ENCODE measurements at places on chromosomes 1 and 21.

DNA sequence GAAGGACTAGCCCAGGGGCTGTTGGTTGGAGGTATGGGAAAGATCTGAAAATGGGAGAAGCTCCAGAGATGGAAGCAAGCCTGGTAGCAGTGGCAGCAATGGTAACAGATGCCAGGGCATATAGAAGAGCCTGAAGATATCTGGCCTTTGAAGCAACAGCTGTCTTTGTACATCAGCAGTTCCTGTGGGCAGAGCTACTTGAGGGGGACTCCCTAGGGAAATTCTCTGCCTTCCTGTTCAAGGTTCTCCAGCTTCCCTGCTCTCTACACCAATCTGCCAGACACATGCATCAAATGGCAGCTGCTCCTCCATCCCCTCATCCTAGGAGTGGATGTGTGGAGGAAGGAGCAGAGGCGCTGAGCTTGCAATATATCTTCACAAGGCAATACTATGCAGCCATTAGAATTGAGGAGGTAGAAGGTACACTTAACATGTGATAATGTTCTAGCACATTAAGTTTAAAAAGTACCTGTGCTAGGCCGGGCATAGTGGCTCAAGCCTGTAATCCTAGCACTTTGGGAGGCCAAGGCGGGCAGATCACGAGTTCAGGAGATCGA is 2.2 kb downstream of the TMEM35B start:
- peak; percentile 13 for DNase-seq
- H3K27ac ChIP-seq = no peak overlapping the region
- no peak overlapping the region for H3K4me3 ChIP-seq
- peaks cover 9% of the 10 kb centered on the region for H3K4me1 ChIP-seq

- peak overlapping the region; percentile 78 for H3K27ac ChIP-seq
- H3K27me3 ChIP-seq = no peaks in the 10 kb centered on the region
- H3K4me3 ChIP-seq = no peak overlapping the region
- peaks cover 6% of the 10 kb centered on the region for H3K36me3 ChIP-seq
- DNase-seq = peak; percentile 97
Observed at GRCh38 chr1:19450811-19451515, 34.4 kb downstream of the CAPZB start.

GRCh38 chr1:11749996-11750395 is 12.0 kb upstream of the C1orf167 start:
- peaks cover 4% of the 10 kb centered on the region for H3K4me1 ChIP-seq
- H3K27ac ChIP-seq = no peak overlapping the region
- H3K36me3 ChIP-seq = peaks cover 54% of the 10 kb centered on the region
- H3K27me3 ChIP-seq = peaks cover 13% of the 10 kb centered on the region
- no peak for DNase-seq

- H3K27ac ChIP-seq = no peak overlapping the region
- H3K36me3 ChIP-seq = no peaks in the 10 kb centered on the region
- no peaks in the 10 kb centered on the region for H3K4me1 ChIP-seq
- DNase-seq = peak; percentile 39
Observed at GRCh38 chr1:93061895-93062792, 16.9 kb upstream of the MTF2 start.

DNA sequence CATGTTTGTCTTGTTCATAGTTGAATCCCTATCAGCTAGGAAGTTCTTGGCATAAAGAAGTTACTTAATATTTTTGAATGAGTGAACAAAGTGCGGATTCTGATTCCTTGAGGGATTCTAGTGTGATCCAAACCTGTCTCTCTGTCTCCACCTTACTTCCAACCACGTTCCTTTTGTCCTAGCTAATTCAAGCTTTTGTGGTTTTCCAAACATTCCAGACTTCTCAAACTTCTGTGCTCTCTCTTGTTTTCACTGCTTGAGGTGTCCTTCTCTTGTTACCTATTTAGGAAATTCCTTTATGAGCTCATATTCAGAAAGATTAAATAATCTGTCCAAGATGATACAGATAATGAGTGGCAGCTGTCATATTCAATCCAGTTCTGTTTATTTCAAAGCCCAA is 353.2 kb downstream of the PTBP2 start:
- no peak overlapping the region for H3K4me3 ChIP-seq
- no peak for DNase-seq
- peaks cover 14% of the 10 kb centered on the region for H3K36me3 ChIP-seq
- no peaks in the 10 kb centered on the region for H3K27me3 ChIP-seq
- H3K27ac ChIP-seq = no peak overlapping the region
- no peaks in the 10 kb centered on the region for H3K4me1 ChIP-seq

GRCh38 chr1:56550138-56550858 is 29.1 kb downstream of the PLPP3 start:
- H3K27me3 ChIP-seq = no peaks in the 10 kb centered on the region
- no peaks in the 10 kb centered on the region for H3K36me3 ChIP-seq
- H3K4me1 ChIP-seq = no peaks in the 10 kb centered on the region
- H3K27ac ChIP-seq = no peak overlapping the region
- no peak overlapping the region for H3K4me3 ChIP-seq

- DNase-seq = peak; percentile 8
- H3K4me1 ChIP-seq = peaks cover 10% of the 10 kb centered on the region
- no peaks in the 10 kb centered on the region for H3K36me3 ChIP-seq
- no peak overlapping the region for H3K27ac ChIP-seq
- H3K27me3 ChIP-seq = no peaks in the 10 kb centered on the region
Observed at GRCh38 chr1:116164150-116164549, 53.0 kb downstream of the MAB21L3 start.

DNA sequence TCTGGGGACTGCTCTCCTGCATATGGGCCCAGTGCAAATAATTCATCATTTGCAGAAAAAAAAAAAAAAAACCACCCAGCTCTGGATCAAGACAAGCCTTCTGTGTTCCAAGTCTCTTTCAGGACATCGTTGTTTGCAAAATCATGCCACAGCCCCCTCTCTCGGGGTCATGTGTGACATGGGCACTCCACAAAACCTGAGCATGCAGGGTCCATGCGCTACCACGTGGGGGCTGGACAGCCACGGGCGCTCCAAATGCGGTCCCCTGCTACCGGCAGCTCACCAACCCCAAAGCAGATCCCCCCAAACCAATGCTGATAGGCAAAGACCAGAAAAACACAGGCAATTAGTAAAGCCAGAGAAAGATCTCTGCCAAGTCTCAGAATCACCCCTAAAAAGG is 17.6 kb downstream of the NPHP4 start:
- peaks cover 19% of the 10 kb centered on the region for H3K36me3 ChIP-seq
- peaks cover 1% of the 10 kb centered on the region for H3K4me1 ChIP-seq
- no peak for DNase-seq
- no peaks in the 10 kb centered on the region for H3K27me3 ChIP-seq
- H3K27ac ChIP-seq = no peak overlapping the region

DNA sequence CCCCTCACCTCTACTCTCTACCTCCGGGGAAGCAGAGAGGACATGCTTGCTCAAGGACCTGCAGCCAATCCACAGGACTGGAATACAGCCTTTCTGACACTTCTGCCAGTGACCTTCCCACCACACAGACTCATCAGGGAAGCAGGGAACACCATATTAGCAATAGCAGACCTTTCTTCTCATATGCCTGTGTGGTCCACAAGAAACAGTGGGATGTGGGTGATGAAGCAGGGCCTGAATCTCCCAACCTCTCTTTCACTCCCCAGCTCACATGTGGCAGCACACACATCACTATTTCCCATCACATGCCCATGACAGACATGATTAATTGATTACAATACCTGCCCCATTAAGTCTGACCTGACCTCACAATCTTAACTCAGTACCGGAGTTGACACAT is 695.1 kb downstream of the MATN1 start:
- H3K4me1 ChIP-seq = peaks cover 1% of the 10 kb centered on the region
- DNase-seq = no peak
- H3K4me3 ChIP-seq = no peak overlapping the region
- H3K27ac ChIP-seq = no peak overlapping the region
- H3K27me3 ChIP-seq = peaks cover 3% of the 10 kb centered on the region

DNA sequence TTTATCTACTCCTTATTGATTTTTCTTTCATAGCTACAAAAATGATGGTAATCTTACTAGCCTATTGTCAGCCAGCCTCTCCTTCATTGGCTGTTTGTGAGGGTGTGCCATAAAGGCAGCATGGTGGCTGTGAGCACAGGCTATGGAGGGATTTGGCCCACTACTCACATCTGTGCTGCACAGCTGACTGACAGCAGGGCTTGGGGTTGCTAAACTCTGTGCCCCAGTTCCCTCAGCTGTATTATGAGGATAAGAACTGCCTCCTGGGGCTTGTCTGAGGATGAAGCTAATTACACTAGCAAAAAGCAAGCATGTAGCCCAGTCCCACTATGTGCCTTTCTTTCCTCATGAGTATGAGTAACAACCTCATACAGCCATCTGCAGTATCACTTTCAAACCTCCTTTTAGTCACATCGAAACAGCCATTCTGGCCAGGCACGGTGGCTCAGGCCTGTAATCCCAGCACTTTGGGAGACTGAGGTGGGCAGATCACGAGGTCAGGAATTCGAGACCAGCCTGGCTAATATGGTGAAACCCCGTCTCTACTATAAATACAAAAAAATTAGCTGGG is 66.2 kb downstream of the COQ8A start:
- no peak for DNase-seq
- no peak overlapping the region for H3K27ac ChIP-seq
- peaks cover 4% of the 10 kb centered on the region for H3K4me1 ChIP-seq
- H3K36me3 ChIP-seq = peaks cover 50% of the 10 kb centered on the region
- no peak overlapping the region for H3K4me3 ChIP-seq

- H3K36me3 ChIP-seq = no peaks in the 10 kb centered on the region
- H3K4me1 ChIP-seq = no peaks in the 10 kb centered on the region
- H3K27ac ChIP-seq = no peak overlapping the region
- no peak for DNase-seq
Observed at GRCh38 chr21:16337266-16337665, 607.5 kb downstream of the USP25 start.

DNA sequence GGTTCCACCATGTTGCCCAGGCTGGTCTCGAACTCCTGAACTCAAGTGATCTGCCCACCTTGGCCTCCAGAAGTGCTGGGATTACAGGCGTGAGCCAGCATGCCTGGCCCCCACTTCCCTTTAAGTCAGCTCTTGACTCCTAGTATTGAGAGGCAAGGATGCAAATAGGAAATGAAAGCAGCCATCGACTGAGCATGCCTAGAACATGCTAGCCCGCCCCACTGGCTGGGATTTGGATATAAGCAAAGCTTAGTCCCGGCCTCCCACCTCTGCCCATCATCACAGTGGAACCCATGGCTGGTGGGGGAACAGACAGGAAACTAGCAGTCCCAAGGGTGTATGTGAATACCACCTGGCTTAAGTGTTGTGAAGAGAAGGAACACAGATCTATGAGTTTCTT is 10.5 kb downstream of the C1orf167 start:
- peaks cover 16% of the 10 kb centered on the region for H3K27me3 ChIP-seq
- H3K36me3 ChIP-seq = no peaks in the 10 kb centered on the region
- no peaks in the 10 kb centered on the region for H3K4me1 ChIP-seq
- no peak overlapping the region for H3K27ac ChIP-seq
- H3K4me3 ChIP-seq = no peak overlapping the region

DNA sequence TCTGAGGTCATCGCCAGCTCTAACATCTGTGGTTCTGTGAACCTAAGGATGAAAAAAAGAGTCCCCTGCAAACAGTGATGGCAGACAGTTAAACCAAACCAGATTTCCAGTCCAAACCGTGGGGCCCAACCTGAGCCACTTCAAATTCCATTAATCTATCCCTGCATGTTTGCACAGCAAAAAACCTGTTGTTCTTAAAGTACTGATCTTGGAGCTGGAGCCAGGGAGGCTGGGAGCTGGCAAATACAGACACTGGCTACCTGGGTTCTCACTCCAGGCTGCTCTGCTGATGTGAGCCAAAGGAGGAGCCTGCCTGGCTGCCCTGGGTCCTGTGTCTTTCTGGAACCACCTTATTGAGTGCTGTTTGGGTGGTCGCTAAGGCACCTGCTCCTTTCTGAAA is 16.4 kb downstream of the LDLRAD1 start:
- H3K4me1 ChIP-seq = no peaks in the 10 kb centered on the region
- no peak overlapping the region for H3K4me3 ChIP-seq
- no peak overlapping the region for H3K27ac ChIP-seq
- H3K36me3 ChIP-seq = no peaks in the 10 kb centered on the region
- DNase-seq = no peak

DNA sequence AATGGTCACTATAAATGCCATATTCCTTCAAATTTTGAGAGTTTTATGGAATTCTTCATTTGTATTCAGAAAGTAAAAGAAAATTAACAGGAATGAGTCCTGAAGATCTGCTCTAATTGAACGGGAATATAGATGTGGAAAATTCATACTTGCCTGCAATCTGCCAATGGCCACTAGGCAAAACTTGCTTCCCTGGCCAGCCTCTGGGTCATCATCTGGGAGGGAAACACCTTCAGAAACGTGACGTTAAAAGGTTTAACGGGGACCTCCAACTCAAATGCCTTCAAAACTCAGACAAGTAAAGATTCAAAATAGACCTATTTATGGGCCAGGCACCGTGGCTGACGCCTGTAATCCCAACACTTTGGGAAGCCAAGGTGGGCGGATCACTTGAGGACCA is 21.7 kb upstream of the CTSK start:
- no peak overlapping the region for H3K27ac ChIP-seq
- no peaks in the 10 kb centered on the region for H3K27me3 ChIP-seq
- DNase-seq = no peak
- H3K36me3 ChIP-seq = peaks cover 24% of the 10 kb centered on the region
- H3K4me3 ChIP-seq = no peak overlapping the region

DNA sequence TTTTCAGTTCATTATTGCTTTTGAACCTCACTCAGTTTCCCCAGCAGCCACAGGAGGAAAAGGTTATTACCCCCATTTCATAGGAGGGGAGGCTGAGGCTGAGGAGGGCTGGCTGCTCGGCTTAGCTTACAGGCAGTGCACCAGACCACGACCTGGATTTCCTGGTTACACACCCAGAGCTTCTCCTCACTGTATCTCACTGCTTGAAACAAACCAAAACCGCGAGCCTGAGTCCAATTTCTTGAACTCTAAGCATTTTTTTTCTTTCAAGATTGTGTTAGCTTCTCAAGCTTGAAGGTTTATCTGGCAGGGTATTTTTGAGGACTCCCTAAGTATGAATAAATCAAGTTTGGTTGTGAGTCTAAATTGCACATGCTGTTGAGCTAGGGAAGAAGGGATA is 188.9 kb upstream of the EDN2 start:
- H3K27me3 ChIP-seq = peaks cover 29% of the 10 kb centered on the region
- no peaks in the 10 kb centered on the region for H3K36me3 ChIP-seq
- H3K4me1 ChIP-seq = peaks cover 39% of the 10 kb centered on the region
- no peak for DNase-seq

DNA sequence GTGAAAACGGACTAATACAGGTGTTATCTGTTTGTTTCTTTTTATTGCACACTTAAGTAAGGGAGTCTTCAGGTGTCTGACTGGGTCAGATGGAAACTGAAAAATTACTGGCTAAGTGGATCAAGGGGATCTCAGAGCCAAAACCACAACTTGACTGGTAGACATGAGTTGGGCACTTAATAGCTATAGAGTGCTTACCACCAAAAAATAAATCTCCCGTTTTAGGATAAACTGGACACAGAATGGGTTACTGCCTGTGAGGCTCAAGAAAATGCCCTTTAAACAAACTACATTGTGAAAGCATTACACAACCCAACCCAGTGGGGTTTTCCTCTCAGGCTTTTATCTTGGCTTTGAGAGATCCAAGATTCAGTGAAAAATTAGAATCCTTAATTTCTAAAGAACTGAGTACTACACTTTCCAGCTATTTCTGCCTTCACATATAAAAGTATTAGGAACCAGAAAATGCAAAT is 134.0 kb upstream of the LYPLAL1 start:
- no peaks in the 10 kb centered on the region for H3K27me3 ChIP-seq
- no peak overlapping the region for H3K27ac ChIP-seq
- no peak overlapping the region for H3K4me3 ChIP-seq
- peak; percentile 35 for DNase-seq
- no peaks in the 10 kb centered on the region for H3K4me1 ChIP-seq
- no peaks in the 10 kb centered on the region for H3K36me3 ChIP-seq

GRCh38 chr21:45929449-45929848 is 52.1 kb upstream of the COL6A1 start:
- H3K27ac ChIP-seq = no peak overlapping the region
- H3K27me3 ChIP-seq = no peaks in the 10 kb centered on the region
- no peak for DNase-seq
- H3K4me1 ChIP-seq = peaks cover 1% of the 10 kb centered on the region
